Aortic smooth muscle cell (primary cell): ENCODE measurements at places on chromosomes 11 and 22. TPM values are rescaled to one million over a fixed set of nuclear protein-coding genes. Genes with fewer than 3 reads are reported as not detected.

The NXPE4 gene
- not detected in 2 replicates for total RNA-seq

The YPEL4 gene
- 0.79 and 1.4 TPM in 2 replicates for total RNA-seq

The OR51B5 gene
- 0.19 and 0.40 TPM in 2 replicates for total RNA-seq

The OR4X1 gene
- not detected in 2 replicates for total RNA-seq

The OR4C46 gene
- total RNA-seq, result not detected in 2 replicates

The TCN1 gene
- under 0.01 TPM in 1 of 2 replicates, not detected in the other for total RNA-seq

The OR6A2 gene
- total RNA-seq, result 0.13 and 0.19 TPM in 2 replicates

The DEUP1 gene
- total RNA-seq, result not detected in 2 replicates
